ENCODE measurements at places on chromosomes 3 and 15.

GRCh38 chr3:184498986-184499606 lies 62.5 kb upstream of the EPHB3 start:
- no peak for DNase-seq

GRCh38 chr15:84653584-84653909 lies 536 bp downstream of the WDR73 start:
- DNase-seq: no peak

DNA sequence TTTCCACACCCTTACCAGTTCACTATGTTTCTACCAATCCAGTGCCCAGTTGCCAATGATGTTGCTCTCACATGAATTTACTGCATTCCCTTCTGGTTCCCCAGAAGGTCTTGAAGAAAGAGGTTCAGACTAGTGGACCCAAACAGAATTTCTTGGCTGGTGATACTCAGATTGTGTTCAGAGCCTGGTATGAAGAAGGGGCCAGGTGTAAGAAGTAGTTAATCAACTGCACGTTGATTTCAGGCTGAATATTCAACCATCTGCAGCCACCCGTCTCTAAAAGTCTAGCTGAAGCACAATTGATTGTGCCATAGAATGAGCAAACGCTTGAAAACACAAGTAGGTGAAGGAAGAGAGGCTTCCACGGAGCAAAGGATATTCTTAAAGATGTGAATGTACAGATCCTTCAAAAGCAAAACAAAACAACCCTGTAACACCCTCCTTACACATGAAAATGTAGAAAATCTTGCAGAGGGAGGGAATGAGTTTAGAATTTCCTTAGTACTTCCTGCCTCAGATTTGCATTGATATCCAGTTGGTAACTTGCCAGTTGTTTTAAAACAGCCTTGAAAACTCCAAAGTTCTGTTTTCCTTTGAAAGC lies 4.7 kb downstream of the RBMS3 start:
- DNase-seq: no peak

DNA sequence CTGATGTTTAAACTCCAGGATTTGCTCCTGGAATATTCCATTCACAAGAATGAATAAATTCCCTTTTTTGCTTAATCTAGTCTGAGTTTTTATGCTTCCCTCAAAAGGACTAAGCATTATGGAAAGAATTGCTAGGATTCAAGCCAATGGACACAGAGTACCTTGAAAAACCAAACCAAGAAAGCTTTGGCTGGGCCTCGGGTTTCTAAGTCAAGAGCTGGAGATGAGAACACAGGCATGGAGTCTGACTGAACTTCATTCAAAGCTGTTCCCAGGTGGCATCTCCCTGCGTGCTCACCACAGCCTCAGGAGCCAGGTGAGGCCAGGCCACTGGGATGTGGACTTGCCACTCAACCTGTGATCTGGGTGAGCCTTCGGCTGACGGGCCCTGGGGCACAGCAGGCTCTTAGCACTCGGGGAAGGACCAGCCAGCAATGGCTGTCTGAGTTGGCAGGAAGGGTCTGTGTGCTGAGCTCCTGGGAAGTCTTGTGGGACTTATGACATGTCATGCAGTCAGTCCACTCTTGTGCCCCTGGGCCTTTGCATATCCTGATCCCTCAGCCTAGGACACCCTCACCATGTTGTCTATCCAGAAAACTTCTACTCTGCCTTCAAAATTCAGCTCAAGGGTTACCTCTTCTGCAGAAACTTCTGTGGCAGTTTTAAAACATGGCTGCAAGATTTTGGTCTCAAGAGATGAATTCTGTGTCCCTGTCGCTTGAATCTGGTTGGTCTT lies 21.8 kb downstream of the CRABP1 start:
- no peak for DNase-seq

GRCh38 chr3:72213296-72214065 lies 428.5 kb upstream of the PROK2 start:
- no peak for DNase-seq

GRCh38 chr15:75361989-75362641 lies 6.3 kb downstream of the MAN2C1 start:
- DNase-seq: no peak

DNA sequence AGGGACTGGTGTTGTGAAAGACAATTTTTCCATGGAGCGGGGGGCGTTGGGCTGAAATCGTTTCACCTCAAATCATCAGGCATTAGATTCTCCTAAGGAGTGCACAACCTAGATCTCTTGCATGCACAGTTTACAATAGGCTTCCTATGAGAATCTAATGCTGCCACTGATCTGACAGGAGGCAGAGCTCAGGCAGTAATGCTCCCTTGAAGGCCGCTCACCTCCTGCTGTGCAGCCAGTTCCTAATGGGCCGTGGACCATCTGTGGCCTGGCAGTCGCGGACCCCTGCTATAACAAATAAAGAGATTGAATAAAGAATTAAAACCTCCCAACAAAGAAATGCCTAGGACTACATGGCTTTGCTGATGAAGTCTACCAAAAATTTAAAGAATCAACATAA lies 25.3 kb upstream of the ANKRD28 start:
- no peak for DNase-seq

- no peak for DNase-seq
Observed at GRCh38 chr3:20066079-20066478, 25.8 kb downstream of the KAT2B start.

GRCh38 chr3:11642431-11643191 lies 1.1 kb downstream of the VGLL4 start:
- peak; percentile 34 for DNase-seq

DNA sequence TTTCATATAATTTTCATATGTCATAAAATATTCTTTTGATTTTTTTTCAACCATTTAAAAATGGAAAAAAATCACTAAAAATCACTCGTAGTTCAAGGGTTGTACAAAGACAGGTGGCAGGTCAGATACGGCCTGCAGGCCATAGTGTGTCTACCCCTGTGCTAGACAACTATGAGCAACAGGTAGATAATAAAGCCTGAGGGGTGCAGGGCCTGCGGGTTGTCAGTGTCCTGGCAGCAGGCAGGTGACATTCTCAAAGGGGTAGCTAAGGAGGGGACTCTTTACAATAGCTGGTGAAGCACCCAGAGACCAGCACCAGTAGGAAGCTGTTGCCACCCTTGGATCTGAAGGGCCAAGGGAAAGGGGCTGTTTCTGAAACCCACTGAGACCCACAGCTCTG lies 34.4 kb downstream of the MINAR1 start:
- no peak for DNase-seq
